ENCODE measurements at places on chromosomes 1 and 21.

GRCh38 chr1:171793636-171794035 lies 12.2 kb downstream of the METTL13 start:
- peaks cover 94% of the 10 kb centered on the region for H3K36me3 ChIP-seq
- H3K4me1 ChIP-seq: peaks cover 9% of the 10 kb centered on the region
- H3K4me3 ChIP-seq: no peak overlapping the region
- no peaks in the 10 kb centered on the region for H3K27me3 ChIP-seq
- no peak for DNase-seq
- no peak overlapping the region for H3K27ac ChIP-seq

- H3K4me1 ChIP-seq: peaks cover 8% of the 10 kb centered on the region
- no peak overlapping the region for H3K4me3 ChIP-seq
- H3K36me3 ChIP-seq: no peaks in the 10 kb centered on the region
- no peaks in the 10 kb centered on the region for H3K27me3 ChIP-seq
- no peak for DNase-seq
Measured at GRCh38 chr1:109850827-109851226, 59.8 kb upstream of the CSF1 start.

DNA sequence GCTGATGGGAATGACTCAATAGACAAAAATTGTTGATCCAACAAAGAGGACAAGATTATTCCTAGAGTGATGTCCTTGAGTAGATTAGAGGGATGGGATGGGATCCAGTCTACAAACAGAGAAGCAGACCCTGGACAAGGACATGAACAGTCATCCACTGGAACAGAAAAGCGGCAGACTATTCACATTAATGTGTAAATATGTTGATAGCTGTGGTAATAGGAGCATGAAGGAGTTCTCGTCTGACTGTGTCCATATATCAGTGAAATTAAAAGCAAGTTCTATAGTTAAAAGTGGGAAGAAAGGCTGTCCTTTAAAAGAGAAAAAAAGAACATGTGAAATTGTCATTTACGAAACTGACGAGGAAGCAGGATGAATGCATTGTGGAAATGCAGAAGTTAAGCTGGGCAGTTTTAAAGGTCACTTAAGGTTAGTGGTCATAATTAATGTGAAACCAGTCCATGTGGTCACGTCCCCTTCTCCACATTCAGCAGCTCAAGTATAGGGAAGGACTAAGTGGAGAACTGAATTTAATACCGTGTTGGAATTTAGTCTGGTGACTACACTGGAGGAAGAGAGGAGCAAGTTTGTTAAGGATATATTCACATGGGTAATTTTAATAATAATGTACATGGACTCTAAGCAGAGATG lies 62.1 kb downstream of the PIK3R3 start:
- H3K4me1 ChIP-seq: no peaks in the 10 kb centered on the region
- no peaks in the 10 kb centered on the region for H3K27me3 ChIP-seq
- DNase-seq: no peak
- H3K27ac ChIP-seq: peak overlapping the region; percentile 6
- no peak overlapping the region for H3K4me3 ChIP-seq
- H3K36me3 ChIP-seq: peaks cover 3% of the 10 kb centered on the region

- no peaks in the 10 kb centered on the region for H3K36me3 ChIP-seq
- no peak overlapping the region for H3K4me3 ChIP-seq
- no peaks in the 10 kb centered on the region for H3K27me3 ChIP-seq
- H3K4me1 ChIP-seq: peaks cover 30% of the 10 kb centered on the region
- H3K27ac ChIP-seq: no peak overlapping the region
- no peak for DNase-seq
Measured at GRCh38 chr1:235286667-235287066, 41.3 kb downstream of the ARID4B start.

Measured in K562 (cell line).